Bladder microvascular endothelial cell (primary cell): ENCODE measurements at places on chromosomes 2 and 18. TPM values are rescaled to one million over a fixed set of nuclear protein-coding genes. Genes with fewer than 3 reads are reported as not detected.

The FBXO15 gene
- 0.06 and 0.16 TPM in 2 replicates for total RNA-seq

The TTN gene
- 0.49 and 0.82 TPM in 2 replicates for total RNA-seq

The BOLL gene
- total RNA-seq = not detected in 2 replicates

The L3MBTL4 gene
- total RNA-seq = 0.16 and 10.8 TPM in 2 replicates
